Activated CD4-positive, CD25-positive, alpha-beta regulatory T cell treated with anti-CD3 and anti-CD28 coated beads, Interleukin-2, amount 50 U/mL, for 16 hours (primary cell): ENCODE measurements at places on chromosomes 13 and 19.

- no peak for DNase-seq
These were observed 13.8 kb upstream of the ZNF724 start for GRCh38 chr19:23263870-23264590.

- DNase-seq, result no peak
These were observed 3.4 kb downstream of the ATP1A3 start for GRCh38 chr19:41990615-41991014.

- no peak for DNase-seq
These were observed 1.3 kb upstream of the ZSCAN22 start for GRCh38 chr19:58325311-58326022.

DNA sequence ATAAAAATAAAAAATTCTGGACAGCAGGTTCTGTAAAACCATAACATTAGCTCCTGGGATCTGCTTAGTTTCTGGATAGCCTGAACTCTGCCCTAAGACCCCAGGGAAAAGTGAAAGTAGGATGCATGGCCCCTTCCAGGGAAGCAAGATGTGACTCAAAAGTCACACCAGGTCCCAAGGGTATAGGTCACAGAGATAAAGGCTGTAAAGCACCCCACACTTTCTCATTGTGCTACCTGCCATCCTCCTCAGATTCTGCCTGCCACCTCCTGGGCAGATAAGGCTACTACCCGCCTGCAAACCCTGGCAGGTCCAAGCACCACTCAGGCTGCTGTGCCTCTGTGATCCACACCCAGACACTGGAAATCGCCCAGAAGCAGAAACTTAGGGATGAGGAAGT is 20.6 kb downstream of the FFAR2 start:
- DNase-seq, result peak; percentile 33

- DNase-seq, result no peak
These were observed 1284.5 kb downstream of the SLITRK1 start for GRCh38 chr13:82597747-82598146.

GRCh38 chr13:98741741-98742435 is 10.6 kb downstream of the SLC15A1 start:
- DNase-seq, result no peak

GRCh38 chr13:42392716-42393572 is 121.0 kb downstream of the AKAP11 start:
- DNase-seq, result no peak

- DNase-seq, result no peak
These were observed 9.6 kb downstream of the C19orf25 start for GRCh38 chr19:1469255-1470054.

DNA sequence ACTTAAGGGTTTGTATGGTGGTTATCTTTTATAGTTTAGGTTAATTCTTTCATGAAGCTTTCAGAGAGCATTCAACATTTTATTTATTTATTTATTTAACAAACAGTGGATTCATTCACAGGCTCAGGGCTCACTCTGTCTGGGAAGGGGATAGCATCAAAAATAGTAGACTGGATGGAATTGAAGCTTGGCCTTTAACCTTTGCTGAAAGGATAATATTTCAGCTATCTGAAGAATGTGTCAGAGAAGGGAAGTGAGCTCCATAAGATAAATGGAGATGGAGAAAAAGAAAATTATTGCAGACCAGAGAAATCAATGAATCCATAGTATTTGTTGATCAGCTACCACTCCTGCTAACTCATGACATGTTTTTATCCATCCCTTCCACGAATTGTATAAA is 305.6 kb downstream of the COG6 start:
- DNase-seq, result no peak

DNA sequence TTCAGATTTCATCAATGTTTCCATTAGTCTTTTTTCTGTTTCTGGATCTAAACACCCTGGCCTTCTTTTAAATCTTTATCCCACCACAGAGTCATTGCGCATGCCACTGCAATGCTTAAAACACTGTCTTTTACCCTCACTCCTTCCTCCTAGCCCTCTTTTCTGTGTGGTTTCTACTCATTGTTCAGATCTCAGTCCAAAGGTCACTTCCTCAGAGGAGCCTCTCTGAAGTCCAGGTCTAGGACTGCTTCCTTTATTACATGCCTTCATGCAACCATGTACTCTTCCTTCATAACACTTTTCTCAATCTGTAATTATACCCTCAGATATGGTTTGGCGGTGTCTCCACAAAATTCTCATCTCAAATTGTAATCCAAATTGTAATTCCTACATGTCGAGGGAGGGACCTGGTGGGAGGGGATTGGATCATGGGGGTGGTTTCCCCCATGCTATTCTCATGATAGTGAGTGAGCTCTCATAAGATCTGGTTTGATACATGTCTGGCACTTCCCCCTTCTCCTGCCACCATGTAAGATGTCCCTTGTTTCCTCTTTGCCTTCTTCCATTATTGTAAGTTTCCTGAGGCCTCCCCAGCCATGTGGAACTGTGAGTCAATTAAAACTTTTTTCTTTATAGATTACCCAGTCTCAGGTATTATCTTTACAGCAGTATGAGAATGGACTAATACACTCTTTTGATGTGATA is 808.9 kb downstream of the DIAPH3 start:
- no peak for DNase-seq
